IPS DF 6.9 (cell line): ENCODE measurements at places on chromosomes 6 and 20.

GRCh38 chr6:118656847-118657451 lies 5.6 kb upstream of the CEP85L start:
- no peaks in the 10 kb centered on the region for H3K36me3 ChIP-seq
- no peaks in the 10 kb centered on the region for H3K27me3 ChIP-seq
- H3K4me1 ChIP-seq = no peaks in the 10 kb centered on the region
- H3K27ac ChIP-seq = no peak overlapping the region
- DNase-seq = no peak

- no peaks in the 10 kb centered on the region for H3K36me3 ChIP-seq
- no peak overlapping the region for H3K27ac ChIP-seq
- DNase-seq = no peak
- no peaks in the 10 kb centered on the region for H3K27me3 ChIP-seq
- H3K4me3 ChIP-seq = no peak overlapping the region
Measured at GRCh38 chr6:38261626-38262025, 378.1 kb downstream of the BTBD9 start.

GRCh38 chr6:166950443-166950821 lies 5.9 kb downstream of the RNASET2 start:
- no peak overlapping the region for H3K27ac ChIP-seq
- no peak for DNase-seq
- no peaks in the 10 kb centered on the region for H3K36me3 ChIP-seq
- H3K4me1 ChIP-seq = peaks cover 4% of the 10 kb centered on the region; the same call in 1 of the 2 replicates
- H3K4me3 ChIP-seq = no peak overlapping the region

DNA sequence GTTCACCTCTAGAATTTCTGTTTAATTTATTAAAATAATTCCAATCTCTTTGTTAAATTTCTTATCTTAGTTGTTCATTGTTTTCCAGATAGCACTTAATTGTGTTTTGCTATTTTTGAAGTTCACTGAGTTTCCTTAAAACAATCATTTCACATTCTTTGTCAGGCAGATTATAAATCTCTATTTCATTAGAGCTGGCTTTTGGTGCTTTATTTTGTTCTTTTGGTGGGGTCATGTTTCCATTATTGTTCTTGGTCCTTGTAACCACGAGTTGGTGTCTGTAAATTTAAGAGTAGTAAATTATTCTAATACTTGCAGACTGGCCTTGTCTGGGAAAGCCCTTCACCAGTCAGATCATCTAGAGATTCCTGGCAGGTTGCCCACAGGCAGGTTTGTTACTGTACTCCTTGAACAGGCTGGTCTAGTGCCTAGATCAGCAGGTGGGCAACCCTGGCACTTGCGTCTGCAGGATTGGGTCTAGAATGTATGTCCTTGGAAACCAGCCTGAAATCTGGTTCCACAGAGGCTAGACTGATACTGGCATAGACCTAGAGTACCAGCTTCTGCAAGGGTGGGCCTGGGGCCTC lies 110.4 kb downstream of the ADGB start:
- no peak overlapping the region for H3K4me3 ChIP-seq
- H3K27me3 ChIP-seq = no peaks in the 10 kb centered on the region
- H3K27ac ChIP-seq = no peak overlapping the region

GRCh38 chr6:1049900-1050299 lies 262.0 kb upstream of the FOXQ1 start:
- H3K36me3 ChIP-seq = no peaks in the 10 kb centered on the region
- no peak overlapping the region for H3K27ac ChIP-seq
- no peak overlapping the region for H3K4me3 ChIP-seq
- no peak for DNase-seq
- H3K4me1 ChIP-seq = no peaks in the 10 kb centered on the region

GRCh38 chr20:56358070-56358469 lies 704 bp upstream of the FAM210B start:
- H3K27ac ChIP-seq = no peak overlapping the region
- no peak overlapping the region for H3K4me3 ChIP-seq
- DNase-seq = no peak
- no peaks in the 10 kb centered on the region for H3K27me3 ChIP-seq
- peaks cover 4% of the 10 kb centered on the region; the same call in 1 of the 2 replicates for H3K4me1 ChIP-seq

DNA sequence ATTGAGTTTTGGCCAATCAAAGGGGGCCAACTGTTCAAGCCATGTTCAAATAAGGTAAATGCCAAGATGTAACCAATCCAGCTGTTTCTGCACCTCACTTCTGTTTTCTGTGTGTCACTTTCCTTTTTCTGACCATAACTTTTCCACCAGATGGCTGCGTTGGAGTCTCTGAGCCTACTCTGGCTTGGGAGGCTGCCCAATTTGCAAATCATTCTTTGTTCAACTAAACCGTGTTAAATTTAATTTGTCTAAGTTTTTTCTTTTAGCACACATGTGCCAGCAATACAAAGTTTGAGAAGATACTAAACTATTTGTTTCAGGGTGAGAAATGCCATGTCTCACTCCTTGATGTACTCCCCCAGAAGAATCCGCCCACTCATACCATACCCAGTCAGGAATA lies 52.1 kb downstream of the IYD start:
- no peak overlapping the region for H3K27ac ChIP-seq
- DNase-seq = no peak
- no peaks in the 10 kb centered on the region for H3K27me3 ChIP-seq
- H3K36me3 ChIP-seq = no peaks in the 10 kb centered on the region
- H3K4me1 ChIP-seq = no peaks in the 10 kb centered on the region
- H3K4me3 ChIP-seq = no peak overlapping the region

GRCh38 chr6:90715093-90715655 lies 128.3 kb upstream of the MAP3K7 start:
- DNase-seq = no peak
- no peaks in the 10 kb centered on the region for H3K36me3 ChIP-seq
- no peak overlapping the region for H3K27ac ChIP-seq
- 0 out of 2 replicates have a peak, but pooled peaks cover 2% of the 10 kb centered on the region for H3K4me1 ChIP-seq
- no peaks in the 10 kb centered on the region; the same call in 1 of the 2 replicates for H3K27me3 ChIP-seq

GRCh38 chr6:16441262-16441661 lies 202.9 kb downstream of the GMPR start:
- no peak for DNase-seq
- no peaks in the 10 kb centered on the region for H3K27me3 ChIP-seq
- H3K4me3 ChIP-seq = no peak overlapping the region
- no peaks in the 10 kb centered on the region for H3K36me3 ChIP-seq

GRCh38 chr20:50543326-50543725 lies 33.1 kb downstream of the PTPN1 start:
- H3K27ac ChIP-seq = no peak overlapping the region
- DNase-seq = no peak
- H3K4me1 ChIP-seq = no peaks in the 10 kb centered on the region
- H3K4me3 ChIP-seq = no peak overlapping the region
- no peaks in the 10 kb centered on the region for H3K36me3 ChIP-seq

GRCh38 chr6:82970839-82971238 lies 94.8 kb downstream of the UBE3D start:
- no peaks in the 10 kb centered on the region for H3K36me3 ChIP-seq
- no peak for DNase-seq
- no peaks in the 10 kb centered on the region for H3K4me1 ChIP-seq
- no peaks in the 10 kb centered on the region for H3K27me3 ChIP-seq

GRCh38 chr6:75171567-75171966 lies 34.3 kb downstream of the COL12A1 start:
- H3K27ac ChIP-seq = no peak overlapping the region
- no peaks in the 10 kb centered on the region for H3K36me3 ChIP-seq
- DNase-seq = no peak
- H3K27me3 ChIP-seq = no peaks in the 10 kb centered on the region

- no peaks in the 10 kb centered on the region for H3K4me1 ChIP-seq
- no peak overlapping the region for H3K27ac ChIP-seq
- no peak for DNase-seq
- H3K4me3 ChIP-seq = no peak overlapping the region
- H3K36me3 ChIP-seq = no peaks in the 10 kb centered on the region
- H3K27me3 ChIP-seq = no peaks in the 10 kb centered on the region
Measured at GRCh38 chr6:151962246-151962846, 154.9 kb downstream of the ESR1 start.

- H3K27ac ChIP-seq = no peak overlapping the region
- H3K4me1 ChIP-seq = no peaks in the 10 kb centered on the region
- no peak for DNase-seq
Measured at GRCh38 chr20:47876311-47877088, 91.2 kb upstream of the SULF2 start.

DNA sequence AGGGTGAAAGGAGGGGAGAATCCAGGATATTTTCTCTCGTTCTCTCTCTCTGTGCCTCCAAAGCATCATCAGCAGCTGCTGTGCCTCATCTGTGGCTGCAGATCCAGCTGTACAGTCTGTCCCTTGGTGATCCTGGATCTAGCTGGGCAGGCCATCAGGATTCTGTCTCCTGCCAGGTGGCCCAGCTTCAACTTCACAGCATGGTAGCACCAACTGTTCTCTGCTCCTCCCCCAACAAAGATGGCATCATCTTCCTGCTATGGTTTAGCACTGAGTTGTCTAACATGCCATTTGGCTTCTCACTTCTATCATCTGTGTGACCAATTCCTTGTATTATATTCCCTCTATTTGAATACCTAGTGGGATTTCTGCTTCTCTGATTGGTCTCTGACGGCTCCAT lies 28.6 kb upstream of the ARFGEF2 start:
- no peaks in the 10 kb centered on the region for H3K27me3 ChIP-seq
- no peak overlapping the region for H3K27ac ChIP-seq
- H3K36me3 ChIP-seq = no peaks in the 10 kb centered on the region

DNA sequence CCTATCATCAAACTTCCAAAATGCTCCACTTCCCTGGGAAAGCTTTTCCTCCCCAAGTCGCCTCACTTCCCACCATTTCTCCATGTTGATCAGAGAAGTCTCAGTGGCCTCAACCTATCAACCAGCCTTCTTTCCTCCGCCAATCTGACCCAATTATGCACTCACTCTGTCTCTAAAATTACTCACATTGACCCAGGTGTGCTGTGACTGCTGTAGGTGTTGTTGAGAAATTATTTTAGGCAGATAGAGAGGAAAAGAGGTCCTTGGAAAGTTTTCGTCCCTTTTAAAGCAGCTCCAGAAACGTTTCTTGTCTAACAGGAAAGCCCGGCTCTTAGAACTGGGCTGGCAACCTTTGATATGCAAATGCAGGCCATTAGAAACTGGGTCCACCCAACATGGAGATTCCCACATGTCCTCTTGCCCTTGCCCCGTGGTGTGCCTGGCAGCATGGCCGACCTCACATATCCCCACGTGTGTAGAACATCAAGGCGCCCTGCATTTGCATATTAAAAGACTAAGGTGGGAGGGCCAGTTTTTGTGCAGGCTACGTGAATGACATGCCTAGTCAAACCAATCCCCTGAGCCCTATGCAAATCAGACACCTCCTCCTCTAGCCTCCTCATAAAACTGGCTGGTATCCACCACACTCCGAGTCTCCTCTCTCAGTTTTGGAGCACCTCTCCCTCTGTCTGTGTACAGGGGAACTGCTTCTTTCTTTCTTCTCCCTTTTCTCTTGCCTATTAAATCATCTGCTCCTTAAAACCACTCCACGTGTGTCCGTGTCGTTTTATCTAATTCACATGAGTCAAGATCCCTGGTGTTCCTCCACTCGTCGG lies 12.9 kb downstream of the IPCEF1 start:
- H3K4me1 ChIP-seq = 0 out of 2 replicates have a peak, but pooled peaks cover 1% of the 10 kb centered on the region
- H3K27me3 ChIP-seq = no peaks in the 10 kb centered on the region
- no peak overlapping the region for H3K4me3 ChIP-seq
- peak; percentile 50 for DNase-seq

DNA sequence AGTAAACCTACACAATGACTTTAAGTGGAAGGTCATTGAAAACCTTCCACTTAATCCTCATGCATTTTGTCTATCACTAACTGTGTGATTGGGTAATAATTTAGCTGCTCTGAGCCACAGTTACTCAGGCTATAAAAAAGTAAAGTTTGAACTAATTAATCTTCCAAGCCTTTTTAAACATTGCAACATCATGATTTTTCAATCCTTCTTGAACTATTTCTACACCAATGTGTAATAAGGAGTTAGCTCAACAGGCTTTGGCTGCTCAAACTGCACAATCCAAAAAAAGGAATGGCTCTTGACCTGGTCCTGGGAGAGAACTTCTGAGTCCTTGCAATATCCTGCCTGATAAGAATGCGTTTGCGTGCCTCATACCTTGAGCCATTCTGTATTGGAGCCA lies 34.8 kb upstream of the FILIP1 start:
- H3K27me3 ChIP-seq = no peaks in the 10 kb centered on the region
- H3K4me1 ChIP-seq = no peaks in the 10 kb centered on the region
- no peak for DNase-seq
- H3K4me3 ChIP-seq = no peak overlapping the region

DNA sequence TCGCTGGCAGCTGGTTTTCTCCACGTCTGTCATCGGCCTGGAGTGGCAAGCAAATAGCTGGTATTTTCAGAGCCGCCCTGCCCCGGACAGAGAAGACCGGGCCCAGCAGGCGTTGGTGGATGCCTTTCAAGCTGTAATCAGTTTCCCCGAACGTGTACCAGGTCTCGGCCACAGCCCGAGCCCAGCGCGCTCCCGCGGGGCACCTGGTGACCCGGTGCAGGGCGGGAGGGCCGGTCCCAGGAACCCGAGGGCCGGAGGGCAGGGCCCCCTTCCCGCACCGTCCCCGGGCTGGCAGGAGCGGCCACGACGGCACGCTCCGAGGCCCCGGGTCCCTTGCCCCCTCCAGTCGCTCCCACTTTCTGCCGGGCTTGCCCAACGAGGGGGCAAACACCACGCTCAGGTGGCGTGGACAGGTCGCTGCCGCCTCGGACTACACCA lies 348 bp upstream of the PYGB start:
- H3K4me1 ChIP-seq = no peaks in the 10 kb centered on the region
- no peaks in the 10 kb centered on the region for H3K27me3 ChIP-seq
- peak overlapping the region; percentile 65 for H3K4me3 ChIP-seq
- no peaks in the 10 kb centered on the region for H3K36me3 ChIP-seq

GRCh38 chr6:134928151-134928900 lies 21.6 kb downstream of the ALDH8A1 start:
- no peak for DNase-seq
- no peaks in the 10 kb centered on the region for H3K27me3 ChIP-seq
- no peak overlapping the region for H3K4me3 ChIP-seq
- no peak overlapping the region for H3K27ac ChIP-seq
- H3K36me3 ChIP-seq = no peaks in the 10 kb centered on the region
- H3K4me1 ChIP-seq = no peaks in the 10 kb centered on the region

DNA sequence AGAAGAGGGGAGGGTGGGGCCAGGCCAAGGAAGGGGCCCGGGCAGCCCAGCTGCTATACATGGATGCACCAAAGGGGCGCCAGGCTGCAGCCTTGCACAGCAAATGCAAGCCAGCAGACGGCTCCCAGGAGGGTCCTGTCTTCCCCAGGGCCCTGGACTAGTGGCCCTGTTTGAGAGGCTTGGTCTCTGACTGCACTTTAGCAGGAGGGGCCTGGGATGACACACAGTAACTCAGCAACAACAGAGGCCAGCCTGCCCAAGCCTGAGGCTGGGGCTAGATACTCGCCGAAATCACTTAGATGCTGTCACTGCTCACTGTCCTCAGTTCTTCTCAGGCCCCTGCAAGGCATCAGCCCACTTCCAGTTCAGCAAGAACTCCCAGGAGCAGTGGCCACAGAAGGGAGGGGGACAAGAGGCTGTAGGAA lies 73.5 kb downstream of the TRAM2 start:
- DNase-seq = no peak
- peaks cover 12% of the 10 kb centered on the region for H3K36me3 ChIP-seq
- no peaks in the 10 kb centered on the region for H3K27me3 ChIP-seq
- no peak overlapping the region for H3K27ac ChIP-seq
- H3K4me3 ChIP-seq = no peak overlapping the region
